Nucleus accumbens (tissue), 56 donors: ENCODE measurements at places on chromosomes 3 and 15.

GRCh38 chr3:12716605-12717151 is 42.4 kb downstream of the TMEM40 start:
- no peak for DNase-seq

DNA sequence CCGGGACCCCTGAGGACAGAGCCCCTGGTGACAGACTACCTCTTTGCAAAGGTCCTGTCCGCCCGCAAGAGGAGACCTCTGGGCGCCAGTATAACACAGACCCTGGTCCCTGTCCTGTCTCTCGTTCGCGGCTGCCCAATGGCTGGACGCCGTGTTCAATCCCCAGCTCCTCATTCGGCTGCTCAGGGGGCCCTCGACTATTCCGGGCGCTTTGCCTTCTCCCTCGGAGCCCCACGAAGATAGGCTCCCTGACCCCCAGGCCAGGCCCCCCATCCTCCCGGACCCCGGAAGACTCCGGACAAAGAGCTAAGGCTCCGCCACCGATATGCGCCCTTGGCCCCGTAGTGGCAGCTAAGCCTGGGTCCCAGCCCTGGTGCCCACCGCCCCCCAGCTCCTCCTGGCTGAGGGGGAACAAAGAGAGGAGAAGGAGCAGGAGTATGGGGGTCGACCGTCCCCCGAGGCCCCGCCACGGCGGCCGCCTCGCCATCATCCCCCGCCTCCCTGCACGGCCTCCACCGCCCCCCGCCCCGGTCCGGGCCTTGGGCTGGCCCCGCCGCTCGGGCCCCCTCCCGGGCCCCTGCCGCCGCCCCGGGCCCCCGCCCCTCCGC is 437 bp downstream of the CELSR3 start:
- DNase-seq = no peak

- DNase-seq = no peak
These were observed 135.7 kb downstream of the FOXP1 start for GRCh38 chr3:71447803-71448202.

DNA sequence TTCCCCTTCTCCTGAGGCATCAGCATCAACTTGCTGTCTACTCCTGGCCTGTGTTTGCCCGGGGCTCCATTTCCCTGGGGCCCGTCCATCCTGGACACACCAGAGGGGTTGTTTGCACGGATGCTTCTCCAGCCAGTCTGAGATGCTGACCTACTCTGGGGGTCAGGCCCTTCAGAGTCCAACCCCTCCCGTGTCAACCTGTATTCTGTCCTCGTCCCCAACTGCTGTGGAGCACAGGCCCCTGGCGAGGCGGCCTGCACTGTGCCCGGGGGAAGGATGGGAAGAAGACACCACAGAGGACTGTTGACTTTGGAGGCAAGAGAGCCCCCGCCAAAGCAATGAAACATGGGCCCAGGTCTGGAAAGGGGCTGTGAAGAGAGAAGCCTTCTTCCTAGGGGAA is 25.8 kb downstream of the ALS2CL start:
- no peak for DNase-seq

DNA sequence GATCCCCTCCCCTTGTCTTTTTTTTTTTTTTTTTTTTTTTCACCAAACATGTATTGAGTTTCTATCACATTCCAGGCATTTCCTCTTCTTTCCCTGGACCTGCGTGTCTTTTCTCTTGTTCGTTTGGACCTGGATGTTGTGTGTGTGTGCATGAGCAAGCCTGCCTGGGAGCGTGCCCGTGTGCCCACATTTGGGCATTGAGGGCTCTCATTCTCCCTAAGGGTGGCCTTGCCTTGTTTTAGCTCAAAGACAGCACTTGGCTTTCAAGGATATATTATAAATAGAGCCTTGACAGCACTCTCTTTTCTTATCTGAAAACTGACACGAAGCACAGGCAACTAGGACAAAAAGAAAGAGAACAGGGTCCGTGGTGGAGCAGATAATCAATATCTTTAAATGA is 39.0 kb upstream of the SLC25A26 start:
- DNase-seq = no peak

DNA sequence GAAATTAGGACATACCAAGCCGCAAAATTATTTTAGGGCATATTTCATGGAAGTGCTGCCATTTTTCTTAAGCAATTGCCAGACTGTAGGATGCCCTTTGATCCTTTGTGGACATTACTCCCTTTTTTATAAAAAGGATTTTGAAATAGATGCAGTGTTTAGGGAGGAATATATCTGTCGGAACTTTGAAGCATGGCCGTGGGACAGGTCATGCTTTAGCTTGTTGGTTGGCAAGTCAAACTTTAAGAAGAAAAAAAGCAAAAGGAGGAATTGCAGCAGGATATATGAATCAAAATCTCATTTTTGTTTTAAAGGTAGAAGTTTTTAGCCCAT is 122.1 kb downstream of the MCTP2 start:
- no peak for DNase-seq

GRCh38 chr15:38531509-38531908 is 33.1 kb downstream of the RASGRP1 start:
- no peak for DNase-seq

DNA sequence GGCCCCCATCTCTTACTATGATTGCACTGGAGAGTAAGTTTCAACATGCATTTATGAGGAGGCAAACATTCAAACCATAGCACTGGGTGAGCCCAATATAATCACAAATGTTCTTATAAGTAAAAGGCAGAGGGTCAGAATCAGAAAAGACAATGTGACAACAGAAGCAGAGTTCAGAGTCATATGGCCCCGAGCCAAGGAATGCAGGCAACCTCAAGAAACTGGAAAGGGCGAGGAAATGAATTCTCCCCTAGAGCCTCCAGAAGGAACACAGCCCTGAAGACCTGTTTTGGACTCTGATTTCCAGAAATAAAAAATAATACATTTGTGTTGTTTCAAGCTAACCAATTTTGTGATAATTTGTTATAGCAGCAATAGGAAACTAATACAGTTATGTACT is 81.3 kb upstream of the ABI3BP start:
- DNase-seq = no peak

GRCh38 chr15:57696146-57696545 is 10.4 kb upstream of the POLR2M start:
- no peak for DNase-seq

GRCh38 chr3:187750513-187751123 is 5.3 kb upstream of the BCL6 start:
- DNase-seq = no peak

DNA sequence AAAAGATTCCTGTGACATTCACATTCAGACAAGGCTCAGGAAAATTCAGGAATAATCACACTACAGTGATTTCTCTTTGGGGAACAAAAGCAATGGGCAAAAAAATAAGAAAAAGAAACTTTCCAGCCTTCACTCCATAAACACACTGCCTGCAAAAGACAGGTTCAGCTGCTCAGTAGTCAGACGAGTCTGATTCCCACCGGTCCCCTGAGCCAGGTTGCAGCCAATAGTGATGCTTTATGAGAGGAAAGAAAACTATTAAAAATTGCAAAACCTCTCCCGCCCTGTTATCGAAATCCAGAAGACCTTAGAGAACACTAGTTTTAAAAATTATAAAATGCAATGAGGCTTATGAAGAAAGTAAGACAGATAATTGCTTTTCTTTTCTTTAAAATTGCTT is 8.5 kb downstream of the PLCH1 start:
- no peak for DNase-seq

- DNase-seq = no peak
These were observed 41.2 kb downstream of the PTPN23 start for GRCh38 chr3:47421741-47422649.

DNA sequence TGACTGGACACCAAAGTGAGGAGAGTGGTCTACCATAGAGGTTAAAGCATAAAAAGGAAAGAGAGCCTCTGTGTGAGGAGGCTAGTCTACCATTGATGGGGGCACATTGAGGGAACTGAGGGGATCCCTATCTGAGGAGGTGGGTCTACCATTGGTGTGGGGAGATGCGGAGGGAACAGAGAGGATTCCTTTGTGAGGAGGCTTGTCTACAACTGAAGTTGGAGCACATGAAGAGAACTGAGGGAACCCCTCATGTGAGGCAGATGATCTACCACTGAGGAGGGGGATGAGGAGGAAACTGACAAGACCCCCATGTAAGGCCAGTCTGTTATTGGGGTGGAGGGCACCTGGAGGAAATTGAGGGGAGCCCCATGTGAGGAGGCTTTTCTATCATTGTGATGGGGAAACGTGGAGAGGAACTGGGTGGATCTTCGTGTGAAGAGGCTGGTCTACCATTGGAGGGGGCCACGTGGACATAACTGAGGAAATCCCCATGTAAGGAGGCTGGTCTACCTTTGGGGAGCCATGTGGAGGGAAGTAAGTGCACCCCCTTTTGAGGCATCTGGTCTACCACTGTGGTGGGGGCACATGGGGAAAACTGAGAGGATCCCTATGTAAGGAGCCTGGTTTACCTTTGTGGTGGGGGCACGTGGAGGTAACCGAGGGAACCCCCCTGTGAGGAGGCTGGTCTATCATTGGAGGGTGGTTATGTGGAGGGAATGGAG is 160.1 kb downstream of the FBLN2 start:
- DNase-seq = no peak

DNA sequence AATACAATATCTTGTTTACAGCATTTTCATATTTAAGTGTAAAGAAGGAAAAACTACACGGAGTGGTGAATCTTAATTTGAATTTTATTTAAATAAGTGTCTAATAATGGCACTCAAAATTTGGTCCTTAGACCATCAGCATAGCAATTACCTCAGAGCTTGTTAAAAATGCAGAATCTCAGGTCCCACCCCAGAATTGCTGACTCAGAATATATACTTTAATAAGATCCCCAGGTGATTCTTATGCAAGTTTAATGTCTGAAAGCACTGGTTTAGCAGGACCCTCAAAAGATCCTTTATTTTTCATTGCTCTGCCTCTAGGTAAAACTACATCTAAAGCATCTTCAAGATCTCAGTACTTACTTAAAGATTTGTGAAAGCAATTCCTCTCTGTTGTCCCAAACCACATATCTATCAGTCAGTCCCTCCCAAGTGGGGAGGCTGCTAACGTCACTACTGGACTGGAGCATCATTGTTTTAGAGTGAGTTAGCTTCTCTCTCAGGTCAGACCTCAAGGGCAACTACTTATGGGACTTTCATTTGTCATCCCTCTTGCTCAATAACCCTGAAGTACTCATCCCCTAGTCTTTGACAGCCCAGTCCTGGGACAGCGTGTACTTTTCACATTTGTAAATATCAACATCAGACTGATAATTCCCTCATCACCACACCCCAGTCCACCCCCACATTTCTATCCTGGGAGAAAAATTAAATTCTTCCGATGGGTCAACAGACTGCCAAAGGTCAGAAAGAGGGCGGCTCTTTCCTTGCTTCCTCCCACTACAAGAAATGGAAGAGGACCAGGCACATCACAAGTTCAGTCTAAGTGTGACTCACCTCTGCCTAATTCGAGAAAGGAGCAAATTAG is 76.7 kb downstream of the CBLB start:
- no peak for DNase-seq

DNA sequence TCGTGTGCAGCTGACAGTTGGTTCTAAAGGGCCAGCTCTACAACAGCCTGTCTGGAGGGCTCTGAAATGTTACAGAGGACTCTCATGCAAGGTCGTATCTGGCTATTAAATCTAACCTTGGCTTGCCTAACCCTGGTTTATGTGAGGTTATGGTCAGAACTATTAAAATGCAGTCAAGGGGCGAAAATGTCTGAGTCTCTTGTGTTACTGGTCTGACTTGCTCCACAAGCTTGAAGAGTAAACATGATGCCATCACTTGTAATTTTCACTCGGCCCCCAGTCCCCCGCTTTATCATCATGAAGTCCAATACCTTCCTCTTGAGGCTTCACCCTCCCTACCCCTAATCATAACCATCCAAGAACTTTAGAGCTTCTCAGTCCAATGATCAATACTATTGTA is 9.4 kb downstream of the ENTPD3 start:
- no peak for DNase-seq

DNA sequence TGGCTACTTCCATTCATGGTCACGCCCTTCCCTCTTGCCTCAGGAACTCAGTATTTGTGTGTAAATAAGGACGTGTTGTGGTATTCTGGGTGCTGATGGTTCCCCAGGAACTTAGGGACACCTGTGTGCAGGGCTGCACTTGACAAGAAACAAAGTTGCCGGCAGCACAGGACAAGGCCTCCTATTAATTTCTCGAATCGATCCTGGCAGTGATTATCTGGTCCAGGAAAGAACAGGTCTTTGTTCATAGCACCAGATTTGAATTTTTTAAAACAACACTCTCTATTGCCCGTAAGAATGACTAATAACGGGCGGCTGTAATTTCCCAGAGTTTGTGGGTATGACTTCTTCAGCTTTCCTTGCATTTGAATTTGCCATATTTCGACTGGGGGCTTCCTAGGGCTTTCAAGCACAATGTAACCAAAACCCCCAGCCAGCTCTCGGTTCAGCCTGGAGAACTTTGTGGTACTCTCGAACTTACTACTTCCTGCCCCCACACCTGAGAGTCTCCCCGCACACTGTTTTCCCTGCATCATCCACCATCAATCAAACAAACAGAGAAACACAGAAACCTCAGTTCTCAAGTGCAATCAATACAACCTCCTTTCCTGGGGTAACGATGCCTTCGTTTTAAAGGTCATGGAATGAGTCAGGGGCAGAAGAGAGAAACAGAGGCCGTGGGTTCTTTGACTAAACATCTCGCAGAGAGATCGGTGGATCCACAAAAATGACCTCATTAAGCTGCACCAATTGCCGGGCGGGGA is 241.7 kb upstream of the ICE2 start:
- DNase-seq = no peak

GRCh38 chr3:129890125-129890524 is 3.4 kb downstream of the TMCC1 start:
- DNase-seq = no peak

GRCh38 chr15:98728811-98729160 is 80.4 kb downstream of the IGF1R start:
- DNase-seq = no peak

DNA sequence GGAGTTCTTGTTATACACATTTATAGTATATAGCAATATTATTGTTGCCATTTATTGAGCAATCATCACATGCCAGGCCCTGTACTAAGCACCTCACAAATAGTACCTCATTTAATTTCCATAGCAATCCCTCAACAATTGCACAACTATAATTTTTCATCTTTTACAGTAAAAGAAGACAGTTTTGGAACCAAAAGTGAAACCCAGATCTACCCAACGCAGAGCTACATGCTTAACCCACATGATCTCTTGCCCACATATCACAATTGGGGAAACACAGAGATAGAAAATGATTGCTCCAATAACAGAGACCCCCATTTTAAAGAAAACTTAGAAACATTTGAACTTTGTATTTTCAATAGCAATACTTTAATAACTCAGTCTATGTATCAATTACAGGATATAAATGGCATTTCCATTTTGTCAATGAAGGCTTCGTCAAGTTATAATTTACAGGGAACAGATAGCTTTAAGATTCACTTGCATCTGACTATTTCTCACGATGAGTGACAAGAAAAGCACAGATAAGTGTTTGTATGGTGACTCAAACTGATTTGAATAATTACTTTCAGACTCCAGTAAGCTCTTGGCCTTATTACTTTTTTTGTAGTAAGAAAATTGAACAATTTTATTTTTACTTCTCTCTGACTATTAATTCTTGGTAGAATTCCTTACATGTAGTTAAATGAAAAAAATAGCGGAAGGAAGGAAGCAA is 38.7 kb upstream of the CCDC50 start:
- no peak for DNase-seq
